ENCODE measurements at places on chromosomes 4 and X.
A peak's percentile ranks its signal among the peaks of the same experiment; 100 is the strongest.

GRCh38 chrX:344371-344901 is 25.8 kb upstream of the GTPBP6 start:
- no peak for DNase-seq

DNA sequence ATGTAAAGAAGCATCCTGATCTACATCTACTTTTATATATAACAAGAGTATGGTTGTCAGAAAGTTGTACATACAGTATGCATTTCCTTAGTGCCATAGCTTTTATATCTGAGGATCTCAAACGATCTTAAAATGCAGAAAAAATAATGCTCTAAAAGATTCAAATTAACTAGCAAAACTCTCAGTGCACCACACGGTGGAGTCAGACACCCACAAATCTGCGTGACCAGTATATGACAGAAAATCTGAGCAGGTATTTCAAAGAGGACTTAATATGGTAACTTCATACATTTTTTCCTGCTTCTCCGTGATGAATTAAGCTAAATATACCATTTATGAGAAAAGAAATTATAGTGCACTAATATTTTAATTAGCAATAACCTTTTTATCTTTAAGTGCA is 803.0 kb downstream of the DMD start:
- peak; percentile 15 for DNase-seq

GRCh38 chr4:157806184-157806583 is 366.6 kb downstream of the GASK1B start:
- no peak for DNase-seq

DNA sequence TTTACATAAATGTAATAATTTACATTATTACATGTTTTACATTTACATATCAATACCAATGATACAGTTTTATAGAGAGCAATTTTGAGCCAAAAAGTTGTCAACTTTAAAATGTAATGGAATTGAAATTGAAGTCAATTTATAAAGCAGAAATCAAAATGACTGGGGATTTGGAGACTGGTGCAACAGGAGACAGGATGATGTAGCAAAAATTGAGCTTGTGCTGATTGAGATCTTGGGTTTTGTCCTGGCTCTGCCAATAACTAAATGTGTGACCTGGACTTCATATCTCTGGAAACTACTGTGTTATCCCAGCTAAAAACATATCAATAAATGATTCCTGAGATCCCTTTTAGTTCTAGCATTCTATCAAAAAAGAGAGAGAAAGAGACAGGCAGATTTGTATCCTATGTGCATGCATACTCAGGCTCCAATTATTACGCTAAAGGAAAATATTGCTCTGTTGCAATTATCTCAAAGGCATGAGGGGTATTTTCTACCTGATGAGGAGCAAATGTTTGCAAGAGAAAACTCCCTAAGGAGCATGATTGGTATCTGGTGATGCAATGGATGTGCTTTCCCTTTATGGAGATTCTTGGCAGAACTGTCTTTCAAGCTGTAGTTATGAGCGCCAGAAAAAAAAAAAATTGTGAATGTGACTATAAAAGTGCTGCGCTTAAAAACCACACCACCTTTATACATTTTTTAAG is 14.7 kb downstream of the EXOC1L start:
- DNase-seq, result no peak

DNA sequence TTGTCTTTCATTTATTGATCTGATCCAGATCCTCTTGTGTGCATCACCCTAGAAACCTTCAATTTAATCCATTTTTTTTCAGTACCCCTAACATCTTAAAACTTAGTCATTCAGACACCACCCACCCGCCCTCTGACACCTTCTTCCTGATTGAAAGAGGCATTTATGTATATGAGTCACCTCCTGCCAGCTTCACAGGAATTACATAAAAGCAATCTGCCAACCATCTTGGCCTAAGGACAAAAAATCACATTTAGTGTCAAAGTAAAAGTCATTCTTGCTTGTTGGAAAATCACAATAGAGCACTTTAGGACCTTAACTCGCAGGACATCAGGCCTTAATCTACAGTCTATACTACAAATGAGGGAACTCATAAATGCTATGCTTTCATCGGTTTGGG is 52.1 kb downstream of the NDST3 start:
- DNase-seq, result no peak

- no peak for DNase-seq
Measured at GRCh38 chr4:1792832-1793495, at the start of gene FGFR3. Gene FGFR3 (plus strand): TSS chr4:1793293. CDS start chr4:1793935, 642 bp downstream.

DNA sequence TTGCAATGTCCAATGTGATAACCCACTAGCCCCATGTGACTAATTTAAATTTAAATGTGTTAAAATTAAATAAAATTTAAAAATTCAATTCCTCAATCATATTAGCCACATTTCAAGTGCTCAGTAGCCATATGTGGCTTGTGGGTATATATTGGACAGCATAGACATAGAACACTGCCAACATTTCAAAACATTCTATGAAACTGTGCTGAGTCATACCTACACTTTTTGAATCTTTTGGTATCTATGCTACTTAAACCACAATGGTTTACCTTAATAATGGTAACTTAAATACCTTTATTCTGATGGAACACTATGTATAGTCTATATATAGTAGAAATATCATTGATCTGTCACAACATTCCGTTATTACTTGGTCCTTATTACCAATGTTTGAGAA is 223.4 kb upstream of the ATOH1 start:
- DNase-seq, result no peak

GRCh38 chrX:41441934-41442823 is 5.0 kb upstream of the NYX start:
- peak; percentile 83 for DNase-seq

DNA sequence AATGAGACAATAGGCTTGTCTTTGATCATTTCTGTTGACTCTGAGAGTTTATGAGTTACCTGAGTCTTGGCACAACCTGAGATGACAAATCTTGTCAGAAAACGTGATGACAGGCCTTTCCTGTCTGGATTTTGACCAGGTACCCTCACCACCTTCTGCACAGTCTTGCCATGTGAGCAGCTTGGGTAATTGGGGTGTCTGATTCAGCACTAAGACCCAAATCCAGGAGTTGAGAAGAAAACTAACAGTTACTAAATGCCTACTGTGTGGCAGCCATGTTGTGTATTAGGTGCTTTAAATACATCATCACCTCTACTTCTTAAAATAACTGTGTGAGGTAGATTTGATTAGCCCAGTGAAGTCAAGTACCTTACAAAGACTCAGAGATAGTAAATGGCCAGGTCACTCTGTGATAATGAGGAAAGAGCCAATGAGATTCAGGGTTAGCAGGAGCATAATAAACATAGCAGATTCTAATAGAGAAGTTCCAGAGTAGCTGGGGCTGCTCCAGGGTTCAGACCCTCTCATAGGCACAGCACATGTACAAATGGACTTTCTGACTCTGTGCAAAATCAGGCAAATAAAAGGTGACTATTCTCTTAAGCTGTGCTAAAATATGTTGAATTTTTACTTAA is 2.8 kb downstream of the EREG start:
- DNase-seq, result no peak

DNA sequence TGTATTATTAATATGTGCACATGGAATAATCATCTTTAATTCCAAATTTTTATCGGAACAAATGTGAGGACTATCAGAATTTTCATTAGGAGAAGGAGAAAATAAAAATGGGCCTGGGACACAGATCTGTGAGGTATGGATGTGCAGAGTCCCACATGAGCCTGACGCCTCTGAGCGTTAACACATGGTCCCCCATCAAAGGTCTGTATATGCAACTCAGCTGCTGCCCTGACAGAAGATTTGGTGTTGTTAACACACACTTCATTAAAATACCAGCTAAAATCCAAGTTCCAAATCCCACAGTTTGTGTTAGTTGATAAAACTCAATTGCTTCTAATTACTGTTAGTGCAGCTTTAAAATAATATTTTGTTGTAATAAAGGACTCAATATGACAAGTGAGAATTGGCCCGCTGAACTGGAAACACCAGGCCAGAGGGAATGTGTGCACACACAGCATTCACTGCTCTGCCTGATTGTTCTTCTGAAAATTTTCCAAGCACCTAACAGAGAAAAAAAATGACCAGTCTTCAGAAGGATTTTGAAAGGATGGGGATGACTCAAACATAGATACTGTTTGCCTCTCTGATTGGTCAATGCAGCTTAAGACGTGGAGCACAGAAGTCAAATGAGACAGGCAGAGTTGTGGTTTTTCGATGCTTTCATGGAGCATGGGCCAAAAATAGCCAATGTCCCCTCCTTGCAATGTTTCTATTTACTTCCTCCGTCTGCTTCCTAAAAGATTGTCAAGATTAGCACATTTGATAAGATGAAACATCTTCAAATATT is 266.6 kb downstream of the NKX6-1 start:
- DNase-seq, result no peak

- DNase-seq, result no peak
Measured at GRCh38 chr4:11232015-11232414, 196.7 kb downstream of the HS3ST1 start.

DNA sequence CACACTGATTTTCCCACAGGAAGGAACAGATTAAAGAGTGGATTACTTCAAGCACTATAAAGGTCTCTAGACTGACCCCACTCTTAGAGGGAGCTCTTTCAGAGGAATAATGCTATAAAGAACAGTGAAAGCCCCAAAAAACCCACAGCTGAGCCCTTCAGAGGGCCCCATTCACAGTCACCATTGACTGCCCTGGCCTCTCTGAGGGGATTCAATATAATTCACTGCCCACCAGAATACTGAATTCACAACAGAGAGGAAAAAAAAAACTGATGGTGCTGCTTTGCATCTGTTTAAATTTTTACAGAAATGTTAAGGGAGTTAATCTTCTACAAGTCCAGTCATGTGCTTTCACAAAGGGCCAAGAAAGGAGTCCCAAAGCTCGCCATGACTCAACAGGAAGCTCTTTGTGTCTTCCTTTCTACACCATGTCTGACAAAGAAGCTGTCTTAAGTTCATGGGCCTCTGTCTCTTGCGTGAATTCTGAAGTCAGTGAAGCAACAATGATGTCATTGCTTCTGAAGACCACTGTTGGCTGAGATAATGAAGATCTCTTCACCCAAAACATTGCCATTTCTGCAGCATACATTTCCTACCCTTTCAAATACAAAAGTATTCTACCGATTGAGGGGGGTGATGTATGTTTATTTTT is 174.9 kb downstream of the ADAMTS3 start:
- no peak for DNase-seq

DNA sequence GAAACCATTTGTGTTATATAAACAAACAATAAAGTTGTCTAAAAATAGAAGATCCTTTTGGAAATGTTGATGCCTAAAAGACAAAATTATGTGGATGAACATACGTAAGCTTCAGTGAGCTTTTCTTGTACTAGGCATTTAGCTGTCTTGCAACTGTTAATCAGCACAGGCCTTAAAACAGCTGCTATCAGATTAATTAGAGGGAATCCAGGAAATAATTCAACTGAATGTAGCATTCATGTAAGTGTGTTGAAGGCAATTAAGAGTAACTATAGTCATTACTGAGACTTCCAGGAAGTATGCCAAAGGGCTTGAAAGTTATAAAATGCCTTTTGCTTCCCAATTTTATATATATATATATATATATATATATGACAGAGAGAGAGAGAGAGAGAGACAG is 248.7 kb downstream of the IL1RAPL1 start:
- DNase-seq, result no peak

DNA sequence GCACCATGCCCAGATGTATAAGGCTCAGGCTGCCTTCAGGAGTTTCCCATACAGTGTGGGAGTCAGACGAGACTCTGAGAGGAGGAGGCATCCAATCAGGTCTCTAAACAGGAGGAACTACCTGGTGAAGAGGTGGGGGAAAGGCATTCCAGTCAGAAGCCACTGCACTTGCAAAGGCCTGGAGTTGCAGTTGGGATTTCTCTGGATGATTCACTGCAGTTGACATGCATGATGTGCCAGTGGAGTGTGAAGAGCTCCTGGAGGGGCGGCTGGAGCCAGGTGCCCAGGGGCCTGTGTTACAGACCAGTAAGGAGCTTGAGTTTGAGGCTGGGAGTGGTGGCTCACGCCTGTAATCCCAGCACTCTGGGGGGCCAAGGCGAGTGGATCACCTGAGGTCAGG is 339.1 kb downstream of the ARHGAP10 start:
- no peak for DNase-seq

- no peak for DNase-seq
Measured at GRCh38 chr4:161382655-161383054, 781.1 kb downstream of the FSTL5 start.

DNA sequence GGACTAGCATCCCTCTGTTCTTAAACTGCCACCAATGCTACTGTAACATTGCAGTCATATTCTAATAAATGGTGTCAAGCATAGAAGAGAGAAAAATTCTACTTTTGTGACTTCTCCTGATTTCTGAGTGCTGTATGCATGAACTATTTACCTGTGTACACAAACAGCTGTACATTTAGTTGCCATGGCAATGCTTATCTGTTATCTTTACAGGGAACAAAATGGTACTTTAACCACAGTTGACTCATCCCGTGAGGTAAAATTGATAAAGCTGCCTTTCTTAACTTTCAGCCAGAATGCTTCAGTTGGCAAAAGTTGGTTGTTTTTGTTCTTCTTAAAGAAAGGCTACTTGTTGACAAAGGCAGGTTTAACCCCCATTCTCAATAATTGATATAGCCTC is 587.5 kb upstream of the MAGEB2 start:
- no peak for DNase-seq

DNA sequence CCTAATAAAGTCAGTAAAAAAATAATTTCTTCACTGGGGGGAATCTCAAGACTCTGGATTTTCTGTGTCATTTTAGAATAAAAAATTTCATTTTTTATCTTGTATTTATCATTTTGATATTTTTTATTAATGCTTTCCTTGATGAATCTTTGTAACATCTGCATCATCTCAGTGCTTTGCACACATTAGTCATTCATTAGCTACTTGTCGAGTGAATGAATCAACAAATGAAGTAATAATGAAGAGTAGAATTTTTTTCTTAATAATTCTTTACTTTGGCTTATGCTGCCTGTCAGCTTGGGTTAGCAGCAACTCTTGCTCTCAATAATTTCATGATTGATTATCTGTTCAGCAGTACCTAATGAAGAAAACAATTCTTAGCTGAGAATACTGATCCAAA is 530.8 kb downstream of the GRXCR1 start:
- no peak for DNase-seq

DNA sequence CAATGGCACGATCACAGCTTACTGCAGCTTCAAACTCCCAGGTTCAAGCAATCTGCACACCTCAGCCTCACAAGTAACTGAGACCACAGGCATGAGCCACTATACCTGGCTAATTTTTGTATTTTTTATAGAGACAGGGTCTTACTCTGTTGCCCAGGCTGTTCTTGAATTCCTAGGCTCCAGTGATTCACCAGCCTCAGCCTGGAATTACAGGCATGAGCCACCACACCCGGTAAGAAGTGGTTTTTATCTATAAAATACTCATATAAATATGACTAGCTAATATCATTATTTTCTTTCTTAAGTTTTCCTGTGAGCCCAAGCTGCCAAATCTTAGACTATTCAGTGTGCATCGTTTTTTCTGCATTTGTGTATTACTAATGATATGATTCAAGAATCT is 4.4 kb downstream of the SCFD2 start:
- no peak for DNase-seq

DNA sequence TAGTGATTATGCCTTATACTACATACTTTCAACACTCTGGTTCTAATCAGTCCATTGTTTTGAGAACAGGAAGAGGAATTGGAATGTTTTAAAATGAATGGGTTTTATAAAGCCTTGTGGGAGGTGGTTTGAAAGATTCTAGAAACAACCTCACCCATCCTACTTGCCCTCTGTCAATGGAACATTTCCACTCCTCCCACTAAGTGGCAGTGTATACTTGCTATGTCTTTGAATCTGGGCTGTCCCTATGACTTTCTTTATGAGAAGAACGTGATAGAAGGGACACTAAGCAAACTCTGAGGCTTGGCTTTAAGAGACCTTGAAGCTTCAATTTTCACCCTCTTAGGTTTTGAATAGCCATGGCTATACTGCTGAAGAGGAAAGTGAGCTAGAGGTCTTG is 611.2 kb downstream of the PPP4R3C start:
- no peak for DNase-seq

Measured in femur (tissue), 1 donor.